Hematopoietic multipotent progenitor cell treated with erythropoietin and hydrocortisone succinate and interleukin-3 and kit ligand, for 8 days (in vitro differentiated cells): ENCODE measurements at places on chromosomes 7 and 10.
A peak's percentile ranks its signal among the peaks of the same experiment; 100 is the strongest.

GRCh38 chr10:21926949-21927348, 76.6 kb downstream of the DNAJC1 start:
- no peak for DNase-seq

- DNase-seq = no peak
Measured at GRCh38 chr10:97531401-97531986, 32.8 kb downstream of the UBTD1 start.

GRCh38 chr7:108609643-108610042, 40.0 kb downstream of the DNAJB9 start:
- DNase-seq = no peak

DNA sequence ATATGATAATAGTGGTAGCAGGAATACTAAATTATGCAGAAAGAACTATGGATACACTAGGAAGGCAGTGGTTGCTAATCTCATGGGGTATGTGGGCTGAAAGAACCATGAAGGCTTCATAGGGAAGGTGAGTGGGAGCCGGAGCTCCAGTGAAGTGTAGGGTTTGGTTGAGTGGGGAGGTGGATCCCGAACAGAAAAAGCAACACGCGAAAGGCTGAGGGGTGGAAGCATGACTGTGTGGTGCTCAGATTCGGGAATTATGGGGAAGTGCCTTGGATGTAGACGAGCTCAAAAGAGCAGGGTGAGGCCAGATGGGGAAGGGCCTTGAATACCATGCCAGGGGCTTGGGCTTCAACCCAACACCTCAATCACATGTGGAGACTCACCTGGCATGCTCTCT, 715.1 kb downstream of the TYW1 start:
- DNase-seq = no peak

GRCh38 chr10:35300063-35300699, 36.1 kb upstream of the CCNY start:
- DNase-seq = peak; percentile 34

GRCh38 chr7:90250601-90251303, 5.8 kb downstream of the CFAP69 start:
- no peak for DNase-seq

- DNase-seq = peak; percentile 62
Measured at GRCh38 chr7:2242541-2243429, 759 bp downstream of the NUDT1 start.

DNA sequence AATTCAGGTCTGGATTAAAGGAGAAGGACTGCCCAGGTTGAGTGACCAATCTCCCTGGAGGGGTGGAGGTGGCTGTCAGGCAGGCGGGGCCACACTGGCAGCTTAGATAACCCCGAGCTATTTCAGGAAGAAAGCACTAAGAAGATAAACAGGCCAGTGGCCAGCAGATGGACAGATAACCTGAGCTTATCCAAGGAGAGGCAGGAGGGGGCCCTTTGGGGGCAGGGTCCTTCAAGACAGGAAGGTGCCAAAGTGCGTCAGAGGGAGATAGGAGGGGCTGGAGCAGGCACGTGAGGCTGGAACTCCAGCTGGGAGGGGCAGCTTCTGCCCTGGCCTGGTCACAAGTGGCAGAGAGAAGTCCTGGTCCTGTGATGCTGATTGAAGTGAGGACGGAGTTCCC, 29.8 kb upstream of the PODXL start:
- DNase-seq = peak; percentile 60

DNA sequence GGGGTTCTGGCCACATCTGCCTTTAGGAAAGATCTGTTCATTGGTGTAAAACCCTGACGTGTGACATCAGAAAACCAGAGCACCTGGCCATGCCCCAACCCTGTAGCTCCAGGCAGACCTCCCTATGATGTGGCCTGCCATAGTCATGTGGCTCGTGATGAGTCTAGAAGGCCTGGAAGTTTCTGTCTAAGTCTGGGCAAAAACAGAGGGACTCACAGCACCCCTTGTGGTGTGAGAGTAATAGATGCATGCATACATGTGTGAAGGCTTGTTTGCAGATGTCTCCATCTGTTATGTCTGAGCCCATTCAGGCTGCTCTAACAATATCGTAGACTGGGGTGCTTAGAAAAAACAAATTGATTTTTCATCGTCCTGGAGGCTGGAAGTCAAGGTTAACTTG, 309.3 kb downstream of the PAXIP1 start:
- DNase-seq = no peak

- DNase-seq = no peak
Measured at GRCh38 chr7:40839881-40840280, 705.1 kb downstream of the SUGCT start.

DNA sequence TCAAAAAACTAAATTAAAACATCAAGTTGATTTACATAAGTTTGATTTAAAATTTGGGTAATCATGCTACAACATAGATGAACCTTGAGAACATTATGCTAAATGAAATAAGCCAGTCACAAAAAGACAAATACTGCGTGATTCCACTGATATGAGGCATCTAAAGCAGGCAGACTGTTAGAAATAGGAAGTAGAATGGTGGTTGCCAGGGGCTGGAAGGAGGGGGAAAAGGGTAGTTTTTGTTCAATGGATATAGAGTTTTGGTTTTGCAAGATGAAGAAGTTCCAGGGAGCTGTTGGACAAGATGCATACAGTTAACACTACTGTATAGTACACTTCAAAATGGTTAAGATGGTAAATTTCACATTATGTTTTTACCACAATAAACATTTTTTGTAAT, 45.0 kb upstream of the IFRD1 start:
- DNase-seq = no peak

GRCh38 chr10:119191881-119192280, 13.3 kb upstream of the PRDX3 start:
- no peak for DNase-seq

DNA sequence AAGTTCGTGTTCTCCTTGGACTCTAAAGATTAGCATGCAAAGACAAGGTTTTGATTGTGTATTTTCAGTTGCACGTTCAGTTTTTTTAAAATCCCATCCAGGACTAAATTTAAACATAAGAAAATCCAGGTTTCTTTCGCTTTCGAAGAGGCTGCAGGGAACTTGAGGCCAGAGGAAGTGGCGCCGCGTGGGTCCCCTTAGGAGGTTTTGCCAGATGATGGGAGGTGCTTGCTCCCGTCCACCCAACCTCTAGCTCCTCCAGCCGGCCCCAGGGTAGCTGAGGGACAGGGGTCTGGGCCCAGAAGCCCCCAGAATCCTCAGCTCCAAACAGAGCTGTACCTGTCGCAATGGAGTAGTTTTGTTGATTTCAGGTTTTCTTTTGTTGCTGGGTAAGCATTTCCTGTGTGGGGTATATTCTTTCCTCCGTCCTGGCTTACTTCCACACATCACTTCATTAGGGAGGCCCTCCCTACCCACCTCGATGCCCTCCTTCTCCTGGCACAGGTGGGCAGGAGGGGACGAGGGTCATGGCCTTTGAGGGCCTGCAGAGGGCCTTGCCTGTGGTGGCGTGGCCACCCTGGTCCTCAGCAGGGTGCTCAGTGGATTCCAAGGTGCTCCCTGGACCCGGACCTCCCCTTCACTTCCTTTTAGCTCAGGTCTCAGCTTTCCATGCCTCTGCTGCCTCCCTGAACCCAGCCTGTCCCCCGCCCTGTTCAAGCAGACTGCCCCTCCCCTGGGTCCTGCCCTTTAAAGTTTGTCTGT, 32.6 kb downstream of the LHPP start:
- DNase-seq = no peak

GRCh38 chr7:2645274-2645868, 13.6 kb downstream of the TTYH3 start:
- DNase-seq = peak; percentile 23

- DNase-seq = no peak
Measured at GRCh38 chr10:7744307-7744706, 41.2 kb downstream of the ITIH2 start.

DNA sequence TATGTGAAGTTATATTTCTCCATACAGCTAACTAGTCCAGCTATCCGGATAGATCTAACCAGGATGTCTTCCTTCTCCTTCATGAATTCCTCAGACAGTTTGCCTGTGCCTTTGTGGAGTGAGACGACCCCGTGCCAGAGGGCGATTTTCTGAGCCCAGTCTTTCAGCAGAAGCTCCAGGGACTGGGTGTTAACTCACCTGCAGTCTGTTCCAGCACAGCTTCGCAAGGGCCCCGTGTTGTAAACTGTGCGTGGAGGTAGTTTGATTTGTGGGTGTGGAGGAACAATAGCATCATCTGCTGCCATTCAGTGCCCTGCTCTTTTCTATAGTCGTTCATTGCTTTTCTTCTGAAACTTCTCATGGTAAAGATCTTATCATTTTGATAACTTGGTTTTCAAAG, 103.8 kb downstream of the INPP5A start:
- DNase-seq = no peak

DNA sequence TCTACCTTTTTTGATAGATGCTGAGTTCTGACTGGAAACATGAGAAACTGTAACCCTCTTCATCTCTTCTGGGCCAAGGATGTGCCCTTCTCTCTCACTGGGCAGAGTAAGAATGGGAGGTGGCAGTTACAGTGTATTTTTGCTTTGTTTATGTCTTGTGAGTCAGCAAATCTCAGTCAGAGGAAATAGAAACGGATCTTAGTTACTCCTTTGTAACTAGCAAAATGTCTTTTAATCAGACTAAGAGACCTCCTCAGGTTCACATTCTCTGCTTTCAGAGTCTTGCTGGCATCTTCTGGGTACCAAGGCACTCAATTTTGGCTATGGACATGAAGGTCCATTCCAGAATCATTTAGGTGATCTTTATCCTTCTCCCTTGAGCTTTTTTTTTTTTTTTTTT, 70.9 kb downstream of the HHEX start:
- DNase-seq = peak; percentile 44

DNA sequence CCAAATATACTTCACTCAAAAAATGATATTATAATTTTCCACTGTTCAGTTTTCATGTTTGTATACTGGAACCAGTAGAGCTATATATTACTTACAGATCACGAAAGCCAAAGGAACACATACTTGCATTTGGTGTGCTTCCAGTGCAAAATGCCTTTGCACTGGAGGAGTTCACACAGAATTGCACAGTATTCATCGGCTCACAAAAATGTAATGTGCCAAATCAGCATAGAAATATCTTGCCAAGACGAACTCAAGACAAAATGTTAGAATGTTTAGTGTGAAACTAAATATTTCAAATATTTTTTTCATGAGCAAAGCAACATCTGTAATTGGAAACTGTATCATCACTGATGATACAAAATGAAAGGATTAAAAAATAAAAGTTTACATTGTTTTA, 646.2 kb upstream of the SEMA3D start:
- no peak for DNase-seq

GRCh38 chr10:50917486-50917885, 32.1 kb upstream of the A1CF start:
- no peak for DNase-seq

GRCh38 chr7:18828994-18829857, 288.2 kb downstream of the TWIST1 start:
- DNase-seq = no peak

DNA sequence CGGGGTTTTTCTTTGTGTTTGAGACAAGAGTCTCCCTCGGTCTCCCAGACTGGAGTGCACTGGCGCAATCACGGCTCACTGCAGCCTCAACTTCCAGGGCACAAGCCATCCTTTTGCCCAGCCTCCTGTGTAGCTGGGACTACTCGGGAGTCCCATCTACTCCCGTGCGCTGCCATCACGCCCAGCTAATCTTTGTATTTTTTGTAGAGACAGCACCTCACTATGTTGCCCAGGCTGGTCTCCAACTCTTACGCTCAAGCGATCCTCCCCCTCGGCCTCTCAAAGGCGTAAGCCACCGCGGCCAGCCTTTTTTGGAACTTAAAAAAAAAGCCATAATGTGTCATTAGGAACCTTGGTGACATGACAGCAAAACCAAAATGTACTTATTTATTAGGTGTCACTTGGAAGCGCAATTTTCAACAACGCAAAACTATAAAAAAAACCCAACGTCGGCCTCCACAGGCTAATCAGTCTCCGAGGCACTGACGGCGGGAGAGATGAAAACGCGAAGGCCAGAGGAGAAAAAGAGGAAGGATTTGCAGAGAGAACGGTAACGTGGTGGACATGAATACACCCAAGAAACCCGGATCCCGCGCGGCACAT, 911 bp upstream of the HNRNPH3 start:
- DNase-seq = no peak

- DNase-seq = no peak
Measured at GRCh38 chr10:27646194-27646593, 99.4 kb downstream of the MKX start.

DNA sequence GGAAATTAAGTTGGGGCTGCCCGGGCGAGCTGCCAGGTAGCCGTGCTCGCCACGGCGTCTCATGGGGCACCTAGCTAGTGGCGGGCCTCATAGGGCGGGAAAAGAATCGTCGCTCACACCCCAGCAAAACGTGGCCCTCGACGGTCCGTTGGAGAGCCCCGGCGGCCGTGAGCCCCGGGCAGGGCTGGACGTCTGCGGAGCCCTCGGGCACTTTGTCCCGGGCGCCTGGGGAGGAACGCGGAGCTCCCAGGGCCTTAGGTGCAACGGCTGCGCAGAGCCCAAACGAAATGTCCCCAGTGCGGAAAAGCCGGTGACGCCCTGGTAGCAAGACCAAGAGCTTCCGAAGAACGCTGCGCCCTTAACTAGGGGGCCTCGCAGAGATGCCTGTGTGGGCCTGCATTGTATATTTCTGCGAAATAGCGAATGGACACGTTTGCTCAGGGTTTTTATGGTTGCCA, 866 bp upstream of the SFMBT2 start:
- peak; percentile 20 for DNase-seq

DNA sequence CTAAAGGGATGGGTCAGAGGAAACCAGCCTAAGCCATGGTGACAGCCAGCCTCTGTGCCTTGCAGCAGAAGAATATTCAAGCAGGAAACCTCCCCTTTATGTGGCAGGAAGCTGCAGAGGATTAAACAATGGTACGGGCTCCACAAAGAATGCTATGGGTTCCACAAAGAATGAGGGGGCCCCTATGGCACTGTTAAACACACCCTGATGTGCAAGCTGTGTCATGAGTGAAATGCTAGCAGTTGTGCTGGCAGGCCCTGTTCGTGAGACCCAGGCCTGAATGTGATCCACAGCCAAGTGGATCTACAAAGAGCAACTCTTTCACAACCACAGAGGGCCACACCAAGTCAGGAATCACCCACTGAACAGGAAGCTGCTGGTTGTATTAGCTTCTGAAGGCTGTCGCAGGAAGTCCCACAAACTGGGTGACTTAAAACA, 68.9 kb downstream of the MYOF start:
- no peak for DNase-seq

DNA sequence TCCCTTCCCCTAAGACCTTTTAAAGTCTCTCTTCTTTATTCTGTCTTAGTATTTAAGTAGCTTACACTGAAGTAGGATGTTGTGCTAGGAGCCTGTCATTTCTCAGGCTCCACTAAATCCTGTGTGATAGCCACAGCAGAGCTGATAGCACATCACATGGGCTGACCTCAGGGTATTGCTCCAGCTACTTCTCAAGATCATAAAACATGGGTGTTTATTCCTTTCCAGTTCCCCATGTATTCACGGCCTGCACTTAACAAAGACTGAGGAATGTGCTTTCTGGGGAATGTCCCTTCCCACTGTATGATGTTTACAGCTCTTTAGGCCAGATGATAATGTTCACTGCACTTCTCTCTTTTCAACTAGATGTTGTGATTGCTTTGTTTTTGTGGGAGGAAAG, 1086.8 kb downstream of the KCNMA1 start:
- no peak for DNase-seq

DNA sequence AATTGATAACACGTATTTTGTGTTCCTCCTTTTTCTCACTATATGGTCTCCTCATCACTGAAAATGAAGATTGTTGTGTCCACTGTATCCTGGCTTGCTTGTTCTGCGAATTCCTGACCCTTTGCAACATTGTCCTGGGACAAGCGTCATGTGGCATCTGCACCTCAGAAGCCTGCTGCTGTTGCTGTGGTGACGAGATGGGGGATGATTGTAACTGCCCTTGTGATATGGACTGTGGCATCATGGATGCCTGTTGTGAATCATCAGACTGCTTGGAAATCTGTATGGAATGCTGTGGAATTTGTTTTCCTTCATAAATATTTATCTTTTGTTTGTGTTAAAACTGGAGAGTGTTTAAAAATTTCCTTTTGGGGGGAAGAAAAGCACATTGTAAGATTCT, 93.7 kb downstream of the MDFIC start:
- DNase-seq = no peak
